SJSA1 (cell line): ENCODE measurements at places on chromosomes 4 and X.
A peak's percentile ranks its signal among the peaks of the same experiment; 100 is the strongest.

DNA sequence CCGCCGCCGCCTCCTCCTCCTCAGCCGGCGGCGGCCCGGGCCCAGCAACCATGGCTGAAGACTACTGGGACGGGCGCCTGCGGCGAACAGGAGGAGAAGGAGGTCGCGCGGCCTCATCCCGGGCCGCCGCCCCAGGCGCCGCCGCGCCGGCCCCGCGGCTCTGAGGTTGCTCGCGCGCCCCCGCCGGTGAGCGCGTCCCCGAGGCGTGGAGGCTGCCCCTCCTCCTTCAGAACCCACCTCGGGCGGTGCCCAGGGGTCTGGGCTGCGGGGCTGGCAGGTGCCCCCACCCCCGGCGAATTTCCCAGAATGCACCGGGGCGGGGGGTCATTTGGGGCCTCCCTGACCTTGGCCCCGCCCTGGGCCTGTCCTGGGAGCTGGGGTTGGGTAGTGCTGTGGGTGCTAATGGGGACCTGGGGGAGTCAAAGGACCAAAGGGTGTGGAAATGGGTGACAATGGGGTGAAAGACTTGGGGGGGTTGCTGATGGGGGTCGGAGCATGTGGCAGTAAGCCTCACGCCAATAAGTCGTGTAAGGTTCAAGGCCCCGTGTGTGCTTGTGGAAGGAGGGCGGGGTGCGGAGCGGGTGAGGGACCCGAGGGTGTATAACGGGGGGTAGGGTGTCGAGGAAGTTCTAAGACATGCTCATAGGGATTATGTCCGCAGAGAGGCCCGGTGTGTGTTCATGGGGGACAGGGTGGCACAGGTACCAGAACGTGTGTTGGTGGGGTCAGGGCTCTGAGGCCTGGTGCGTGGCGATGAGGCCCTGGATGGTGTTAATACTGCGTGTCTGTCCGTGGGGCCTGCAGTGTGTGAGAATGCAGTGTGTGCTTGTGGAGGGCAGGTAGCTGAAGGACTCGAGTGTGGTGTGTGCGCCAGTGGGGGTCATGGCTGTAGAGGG is 687 bp downstream of the CDK16 start:
- peak; percentile 10 for DNase-seq

GRCh38 chr4:7902101-7902553 is 37.5 kb downstream of the AFAP1 start:
- no peak for DNase-seq

- no peak for DNase-seq
Observed at GRCh38 chr4:133624744-133625143, 475.6 kb downstream of the PCDH10 start.

DNA sequence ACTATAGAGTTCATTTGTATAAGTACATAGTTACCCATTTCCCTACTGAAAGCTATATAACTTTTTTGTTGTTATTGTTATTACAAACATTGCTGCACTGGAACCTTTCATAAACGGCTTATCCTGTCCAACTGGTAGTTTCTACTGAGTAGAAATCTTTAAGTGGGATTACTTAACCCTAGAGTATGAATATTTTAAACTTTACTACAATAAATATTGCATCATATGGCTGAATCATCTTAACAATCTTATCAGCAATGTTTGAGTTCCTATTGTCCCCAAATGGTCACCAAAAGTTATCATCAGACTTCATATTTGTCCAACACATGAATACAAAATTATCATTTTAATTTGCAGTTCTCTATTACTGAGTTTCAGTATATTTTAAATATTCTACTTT is 40.5 kb downstream of the LCORL start:
- DNase-seq: no peak

GRCh38 chr4:113908829-113909228 is 70.6 kb downstream of the ARSJ start:
- DNase-seq: no peak
